ENCODE measurements at places on chromosomes 4 and X.

GRCh38 chr4:37795581-37796195 lies 30.8 kb upstream of the PGM2 start:
- DNase-seq = no peak

GRCh38 chr4:155571184-155571944 lies 95.3 kb upstream of the GUCY1A1 start:
- DNase-seq = no peak

- DNase-seq = peak; percentile 17
Observed at GRCh38 chr4:173167758-173168395, 734 bp upstream of the GALNT7 start.

DNA sequence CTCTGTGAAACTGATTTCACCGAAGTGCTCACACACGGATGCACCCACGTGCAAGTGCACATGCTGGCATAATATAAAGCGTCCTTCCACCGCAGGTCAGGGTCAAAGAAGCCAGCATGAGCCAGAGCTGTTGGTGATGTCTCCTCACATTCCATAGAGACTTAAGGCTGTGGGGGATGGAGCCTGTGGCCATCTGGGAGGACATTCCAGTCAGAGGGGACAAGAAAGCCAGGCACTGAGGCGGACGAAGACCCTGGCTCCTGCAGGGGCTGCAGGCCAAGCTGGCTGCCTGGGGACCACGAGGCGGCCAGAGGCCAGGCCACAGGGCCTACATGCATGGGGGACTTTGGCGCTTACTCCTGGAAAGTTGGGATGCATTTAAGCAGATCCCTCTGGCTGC lies 7.7 kb downstream of the RNF212 start:
- DNase-seq = no peak

DNA sequence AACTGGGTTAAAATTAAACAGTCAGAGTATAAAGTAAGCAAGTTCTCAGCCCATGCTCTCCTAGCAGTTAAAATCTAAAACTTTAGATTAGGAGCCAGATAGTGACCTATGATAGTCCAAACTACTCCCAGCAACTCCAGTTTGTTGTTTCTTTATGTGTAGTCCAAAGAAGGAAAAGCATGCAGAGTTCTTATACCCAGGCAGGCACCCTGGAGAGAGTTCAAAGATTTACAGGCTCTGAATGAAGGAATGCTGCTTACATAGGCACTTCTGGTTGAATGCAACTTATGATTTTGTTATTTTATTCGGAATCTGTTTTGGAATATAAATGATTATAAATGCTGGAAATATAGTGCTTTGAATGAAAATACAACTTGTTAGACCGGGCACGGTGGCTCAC lies 67.2 kb downstream of the GPAT3 start:
- no peak for DNase-seq

DNA sequence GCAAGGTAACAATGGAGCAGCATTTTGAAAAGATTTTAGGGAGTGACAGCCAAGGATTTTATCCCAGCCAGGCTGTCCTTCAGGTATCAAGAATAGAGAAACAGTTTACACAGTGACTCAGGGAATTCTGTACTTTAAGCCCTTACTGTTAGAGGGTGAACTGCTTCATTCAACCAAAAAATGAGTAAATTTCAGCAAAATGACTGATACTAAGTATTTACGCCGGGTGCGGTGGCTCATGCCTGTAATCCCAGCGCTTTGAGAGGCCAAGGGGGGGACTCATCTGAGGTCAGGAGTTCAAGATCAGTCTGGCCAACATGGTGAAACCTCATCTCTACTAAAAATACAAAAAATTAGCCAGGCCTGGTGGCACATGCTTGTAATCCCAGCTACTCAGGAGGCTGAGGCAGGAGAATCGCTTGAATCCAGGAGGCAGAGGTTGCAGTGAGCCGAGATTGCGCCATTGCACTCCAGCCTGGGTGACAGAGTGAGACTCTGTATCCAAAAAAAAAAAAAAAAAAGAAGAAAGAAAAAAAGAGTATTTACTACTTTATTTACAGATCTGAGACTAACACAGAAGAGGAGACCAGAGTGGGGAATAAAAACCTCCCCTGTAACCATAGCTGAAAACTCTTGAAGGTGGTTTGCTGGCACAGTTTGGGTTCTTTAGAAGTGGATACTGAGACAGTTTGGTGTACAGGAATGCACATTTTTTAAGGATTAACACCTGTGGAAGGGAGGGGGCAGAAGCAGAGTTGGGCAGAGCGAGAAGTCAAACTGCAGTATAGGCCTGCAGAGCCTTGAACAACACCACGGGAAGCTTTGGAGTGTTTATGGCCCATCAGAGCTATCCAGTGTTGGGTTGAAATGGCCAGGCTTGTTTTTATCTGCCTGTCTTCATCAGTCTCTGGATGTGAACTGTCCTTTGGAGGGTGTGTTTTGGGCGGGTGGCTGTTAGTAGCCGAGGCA lies 40.5 kb downstream of the TMEM131L start:
- no peak for DNase-seq

GRCh38 chrX:96453139-96453538 lies 231.5 kb upstream of the DIAPH2 start:
- DNase-seq = no peak

- no peak for DNase-seq
Observed at GRCh38 chr4:58216461-58216860, 1106.3 kb upstream of the IGFBP7 start.

GRCh38 chr4:110042545-110043517 lies 130.1 kb downstream of the EGF start:
- no peak for DNase-seq

- no peak for DNase-seq
Observed at GRCh38 chrX:3791449-3791848, 78.0 kb upstream of the PRKX start.

DNA sequence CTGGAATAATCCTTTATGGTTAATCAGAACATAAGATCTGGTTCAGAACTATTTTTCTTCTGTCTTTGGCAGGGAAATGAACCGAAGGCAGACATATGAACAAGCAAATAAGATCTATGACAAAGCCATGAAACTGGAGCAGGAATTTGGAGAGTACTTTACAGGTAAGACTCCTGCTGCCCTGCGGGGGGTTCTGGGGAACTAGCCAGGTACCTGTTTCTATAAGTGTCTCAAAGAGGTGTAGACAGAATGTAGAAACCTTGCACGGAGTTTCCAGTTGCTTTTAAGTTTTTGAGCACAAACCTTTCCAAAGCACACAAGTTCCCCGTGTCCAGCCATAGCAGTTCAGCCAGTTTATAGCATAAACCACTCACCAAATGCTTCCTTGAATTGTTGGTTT lies 56.2 kb downstream of the DLG3 start:
- DNase-seq = no peak

GRCh38 chr4:146458594-146458993 lies 63.1 kb downstream of the SLC10A7 start:
- no peak for DNase-seq

GRCh38 chr4:8120501-8120900 lies 38.1 kb downstream of the ABLIM2 start:
- DNase-seq = no peak

- no peak for DNase-seq
Observed at GRCh38 chr4:151912632-151913031, 151.8 kb upstream of the GATB start.

DNA sequence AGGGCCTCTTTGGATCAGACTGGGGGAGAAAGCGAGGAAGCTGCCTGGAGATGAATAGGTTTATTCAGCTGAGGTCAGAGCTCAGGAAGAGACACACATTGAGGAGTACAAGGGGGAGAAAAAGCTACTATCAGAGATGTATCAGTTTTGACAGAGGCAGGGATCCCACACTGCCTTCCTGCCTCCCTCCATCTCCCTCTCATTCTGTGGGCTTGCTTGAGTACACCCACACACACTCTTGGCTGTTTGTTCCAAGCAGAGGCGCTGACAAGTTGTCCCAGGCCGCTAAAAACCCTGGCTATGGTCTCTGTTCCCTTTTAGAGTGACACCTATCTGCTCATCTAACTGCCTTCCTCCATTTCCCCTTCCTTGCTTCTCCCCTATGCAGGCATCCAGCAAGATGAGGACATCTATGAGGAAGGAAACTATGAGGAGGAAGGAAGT lies 5.2 kb downstream of the TSPYL2 start:
- DNase-seq = no peak

- DNase-seq = no peak
Observed at GRCh38 chrX:69262036-69262936, 97.0 kb upstream of the PJA1 start.

GRCh38 chr4:27775156-27775555 lies 914.5 kb downstream of the STIM2 start:
- DNase-seq = no peak

GRCh38 chr4:147799986-147800555 lies 68.2 kb downstream of the ARHGAP10 start:
- no peak for DNase-seq

GRCh38 chr4:153780221-153780620 lies 8.7 kb downstream of the SFRP2 start:
- no peak for DNase-seq

- no peak for DNase-seq
Observed at GRCh38 chrX:121958886-121959285, 911.5 kb downstream of the GLUD2 start.

DNA sequence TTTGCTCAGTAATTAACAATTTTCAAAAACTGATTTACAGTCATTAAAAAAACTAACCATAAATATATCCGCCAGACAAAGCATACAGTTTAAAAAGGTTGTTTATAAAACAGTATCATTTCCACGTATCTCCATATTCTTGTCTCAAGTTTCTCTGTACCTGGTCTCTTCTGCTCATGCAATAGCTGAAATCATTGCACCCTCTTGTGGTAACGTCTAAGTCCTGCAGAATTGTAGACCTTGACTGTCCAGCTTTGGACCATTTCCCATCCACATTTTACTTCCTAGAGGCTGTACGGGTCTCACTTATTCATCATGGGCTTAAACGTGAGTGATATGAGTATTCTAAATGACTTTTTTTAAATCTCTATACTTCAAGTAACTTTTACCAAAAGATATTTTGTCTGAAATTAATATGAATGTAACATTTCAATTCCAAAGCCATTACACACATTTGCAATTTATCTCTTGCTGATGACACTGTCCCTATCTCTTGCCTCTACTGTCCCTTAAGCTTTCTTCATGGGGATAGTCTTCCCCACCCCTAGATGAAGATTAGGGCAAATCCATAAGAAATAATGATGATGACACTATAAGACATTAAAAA lies 118.5 kb downstream of the BTC start:
- DNase-seq = no peak

DNA sequence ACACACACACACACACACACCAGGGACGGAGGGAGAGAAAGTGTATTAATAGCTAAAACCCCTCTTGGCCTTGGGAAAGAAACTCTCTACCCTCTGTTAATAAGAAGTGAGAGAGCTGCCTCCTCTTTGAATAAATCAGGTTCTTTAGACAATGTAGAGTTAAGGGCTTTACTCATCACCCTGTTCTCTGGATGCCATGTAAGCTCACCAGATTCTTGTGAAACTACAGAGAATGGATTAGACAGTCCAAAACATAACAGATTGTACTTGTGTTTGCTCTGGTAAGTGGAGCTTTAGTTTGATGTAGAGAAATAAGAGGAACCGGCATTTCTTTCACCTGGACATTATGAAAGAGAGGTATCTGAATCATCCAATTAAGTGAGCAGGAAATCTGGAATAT lies 263.2 kb downstream of the DMD start:
- no peak for DNase-seq

DNA sequence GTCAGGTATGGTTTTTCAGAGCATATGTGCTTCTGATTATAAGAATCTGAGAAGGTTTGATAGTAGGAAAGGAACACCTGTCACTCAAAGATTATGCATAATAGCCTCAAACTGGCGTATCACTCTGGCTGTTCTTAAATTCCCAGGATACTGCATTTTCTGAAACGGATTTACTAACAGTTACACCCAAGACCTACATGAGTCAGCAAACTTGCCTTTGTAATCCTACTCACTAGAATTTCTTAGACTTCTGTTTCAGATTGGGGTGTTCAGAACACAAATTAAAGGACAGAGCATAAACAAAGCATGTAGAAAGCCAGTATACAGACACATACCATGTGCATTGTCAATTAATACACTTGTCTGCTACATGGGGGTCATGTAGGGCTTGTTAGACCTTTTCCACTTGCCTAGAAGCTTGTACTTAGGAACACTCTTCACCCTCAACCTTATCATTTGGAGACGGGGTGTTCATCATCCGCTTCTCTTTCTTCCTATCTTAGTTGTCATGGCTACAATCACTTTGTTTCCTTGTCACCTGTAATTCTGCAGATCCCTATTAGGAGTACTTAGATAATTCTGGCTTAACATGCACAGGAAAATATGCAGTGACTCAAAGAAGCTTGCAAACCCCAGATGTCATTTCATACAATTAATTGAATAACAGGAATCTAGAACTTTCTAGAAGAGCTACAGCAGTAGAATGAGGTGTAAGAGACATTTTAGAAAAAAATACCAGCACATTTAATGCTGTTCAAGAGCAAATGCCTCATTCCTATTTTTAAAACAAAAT lies 593.0 kb upstream of the TENM3 start:
- no peak for DNase-seq

DNA sequence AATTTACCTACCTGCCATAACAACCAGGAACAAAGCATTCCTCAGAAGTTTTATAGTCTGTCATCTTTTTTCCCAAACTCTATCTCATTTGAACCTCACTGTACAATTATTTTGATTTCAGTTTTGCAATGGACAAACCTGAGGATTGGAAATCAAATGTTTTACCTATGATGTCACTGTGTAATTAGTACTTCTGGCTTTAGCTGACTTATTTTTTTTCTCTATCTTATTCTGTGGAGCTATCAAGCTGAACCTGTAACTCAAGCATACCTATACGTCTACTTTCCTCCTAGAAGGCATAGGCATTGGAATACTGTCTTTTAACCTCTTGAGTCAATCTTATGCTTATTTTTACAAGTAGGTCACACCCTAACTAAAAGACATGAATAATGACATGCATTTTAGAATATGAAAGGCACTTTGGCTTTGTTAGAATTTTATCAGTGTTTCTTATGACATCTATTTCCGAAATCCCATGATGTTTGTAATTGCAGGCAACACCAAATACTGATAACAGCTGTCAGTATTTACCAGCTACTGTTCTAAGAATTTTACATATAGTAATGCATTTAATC lies 21.5 kb downstream of the CCSER1 start:
- no peak for DNase-seq

DNA sequence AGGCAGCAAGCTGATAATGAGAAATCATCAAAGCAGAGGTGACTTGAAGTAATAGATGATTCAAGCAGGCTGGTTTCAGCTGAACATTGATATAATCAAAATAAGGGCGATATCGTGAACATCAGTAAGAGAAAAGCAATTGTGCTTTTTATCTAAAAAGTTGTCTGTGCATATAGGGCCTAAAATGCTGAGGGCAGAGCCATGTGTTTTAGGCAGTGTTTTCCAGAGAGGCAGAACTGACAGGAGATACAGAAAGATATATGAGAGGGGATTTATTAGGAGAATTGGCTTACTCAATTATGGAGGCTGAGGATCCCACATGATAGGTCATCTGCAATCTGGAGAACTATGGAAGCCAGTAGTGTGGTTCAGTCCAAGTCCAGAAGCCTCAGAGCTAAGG lies 136.5 kb upstream of the NPY2R start:
- DNase-seq = no peak
